Pons (tissue), 1 donor: ENCODE measurements at places on chromosomes 12 and 14.

- no peak for DNase-seq
Measured at GRCh38 chr12:46101485-46101869, 111.1 kb upstream of the SCAF11 start.

GRCh38 chr12:77407931-77408330 is 342.6 kb upstream of the E2F7 start:
- no peak for DNase-seq

DNA sequence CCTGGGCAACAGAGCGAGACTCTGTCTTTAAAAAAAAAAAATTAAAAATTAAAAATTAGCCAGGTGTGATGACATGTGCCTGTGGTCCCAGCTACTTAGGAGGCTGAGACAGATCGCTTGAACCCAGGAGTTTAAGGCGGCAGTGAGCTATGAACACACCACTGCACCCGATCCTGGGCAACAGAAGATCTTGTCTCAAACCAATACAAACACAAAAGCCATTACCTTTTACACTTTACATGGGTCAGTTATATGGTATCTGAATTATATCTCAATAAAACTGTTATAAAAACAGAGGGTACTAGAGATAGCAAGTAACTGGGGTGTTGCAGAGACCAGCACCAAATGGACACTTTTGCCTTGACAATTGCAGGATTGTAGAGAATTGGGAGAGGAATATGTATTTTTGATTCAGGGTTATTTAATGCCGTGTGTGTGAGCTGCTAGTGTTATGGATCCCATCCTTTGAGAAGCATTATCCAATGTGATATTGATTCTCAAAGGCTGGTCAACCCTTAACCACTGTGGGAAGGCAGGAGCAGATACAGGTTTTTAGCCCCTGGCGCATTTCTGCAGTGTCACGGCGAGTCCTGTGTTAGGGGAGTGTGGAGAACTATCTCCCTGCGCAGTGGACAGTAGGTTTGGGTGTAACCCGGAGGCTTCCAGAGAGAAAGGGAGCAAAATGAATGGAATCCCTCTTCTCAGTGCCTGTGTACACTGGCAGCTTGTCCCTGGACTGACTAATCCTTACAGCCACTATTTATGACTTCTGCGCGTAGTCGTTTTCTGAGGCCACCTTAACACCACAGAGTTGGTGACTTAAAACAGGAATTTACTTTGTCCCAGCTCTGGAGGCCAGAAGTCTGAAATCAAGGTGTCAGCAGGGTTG is 4.3 kb downstream of the PSMD9 start:
- DNase-seq = no peak

GRCh38 chr12:120847814-120848213 is 56.3 kb downstream of the SPPL3 start:
- no peak for DNase-seq

- peak; percentile 14 for DNase-seq
Measured at GRCh38 chr12:123571343-123571813, 13.0 kb upstream of the TMED2 start.

GRCh38 chr12:6701078-6701768 is 608 bp upstream of the PIANP start:
- no peak for DNase-seq

GRCh38 chr14:99258876-99259726 is 12.9 kb downstream of the BCL11B start:
- DNase-seq = no peak

- peak; percentile 1 for DNase-seq
Measured at GRCh38 chr14:59020382-59020781, 168.1 kb upstream of the DAAM1 start.

DNA sequence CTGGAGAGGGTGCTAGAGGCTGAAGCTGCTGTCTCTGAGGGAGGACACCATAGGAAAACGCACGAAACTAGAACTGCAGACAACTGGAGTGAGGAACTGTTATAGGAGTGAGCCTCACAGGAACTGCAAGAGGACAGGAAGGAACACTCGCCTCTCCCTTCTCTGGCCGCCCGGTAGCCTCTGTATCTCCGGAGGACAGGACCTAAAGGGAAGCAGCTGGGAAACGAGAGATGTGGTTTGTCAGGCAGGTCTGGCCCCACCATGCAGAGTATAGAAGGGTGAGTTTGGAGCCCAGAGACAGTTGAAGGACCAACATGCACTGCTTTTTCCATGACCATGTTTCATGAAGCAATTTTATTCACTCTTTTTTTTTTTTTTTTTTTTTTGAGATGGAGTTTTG is 127.3 kb downstream of the EFCAB11 start:
- no peak for DNase-seq

- peak; percentile 85 for DNase-seq
Measured at GRCh38 chr12:48183091-48183875, at the start of gene CCDC184. TSS of gene CCDC184 (plus strand) at chr12:48183644. CDS start at chr12:48184123, 479 bp downstream.

GRCh38 chr12:66066929-66067523 is 63.5 kb downstream of the LLPH start:
- no peak for DNase-seq

DNA sequence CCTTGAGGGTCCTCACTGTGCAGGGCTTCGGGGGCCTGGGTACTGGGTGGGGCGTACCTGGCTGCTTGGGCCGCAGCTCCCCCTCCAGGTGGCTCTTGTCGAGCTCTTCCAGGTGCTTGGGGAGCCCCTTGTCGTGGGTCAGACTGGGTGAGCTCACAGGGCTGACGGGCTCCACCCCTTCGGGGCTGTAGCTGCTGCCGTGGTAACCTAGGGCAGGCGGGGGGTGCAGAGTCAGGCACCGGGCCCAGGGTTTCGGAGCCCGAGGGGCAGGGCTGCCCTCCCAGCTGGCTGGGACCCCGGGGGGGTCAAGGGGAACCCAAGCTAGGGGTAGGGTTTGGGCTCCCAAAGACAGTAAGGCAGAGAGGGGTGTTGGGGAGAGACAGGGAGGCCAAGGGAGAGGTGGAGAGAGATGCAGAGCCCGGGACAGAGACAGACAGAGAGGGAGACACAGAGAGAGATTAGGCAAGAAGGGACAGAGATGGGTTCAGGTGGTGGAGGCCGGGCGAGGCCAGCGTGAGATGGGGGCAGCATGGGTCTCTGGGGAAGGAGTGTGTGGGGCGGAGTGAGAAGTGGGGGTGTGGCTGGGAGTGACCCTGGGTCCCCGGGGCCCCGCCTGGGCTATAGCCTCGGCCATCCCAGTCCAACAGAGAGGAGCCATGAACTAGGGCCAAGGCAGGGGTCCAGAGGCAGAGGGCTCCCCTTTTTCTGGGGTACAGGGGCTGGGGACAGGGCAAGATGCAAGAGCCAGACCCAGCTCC is 40.7 kb downstream of the RFLNA start:
- no peak for DNase-seq

- DNase-seq = no peak
Measured at GRCh38 chr14:58724206-58724605, 86.4 kb downstream of the DACT1 start.

- DNase-seq = no peak
Measured at GRCh38 chr14:68468437-68469207, 324.2 kb downstream of the ZFP36L1 start.

- no peak for DNase-seq
Measured at GRCh38 chr12:13976880-13977279, 4.5 kb downstream of the GRIN2B start.
